ENCODE measurements at places on chromosomes 7 and 10.
A peak's percentile ranks its signal among the peaks of the same experiment; 100 is the strongest.

DNA sequence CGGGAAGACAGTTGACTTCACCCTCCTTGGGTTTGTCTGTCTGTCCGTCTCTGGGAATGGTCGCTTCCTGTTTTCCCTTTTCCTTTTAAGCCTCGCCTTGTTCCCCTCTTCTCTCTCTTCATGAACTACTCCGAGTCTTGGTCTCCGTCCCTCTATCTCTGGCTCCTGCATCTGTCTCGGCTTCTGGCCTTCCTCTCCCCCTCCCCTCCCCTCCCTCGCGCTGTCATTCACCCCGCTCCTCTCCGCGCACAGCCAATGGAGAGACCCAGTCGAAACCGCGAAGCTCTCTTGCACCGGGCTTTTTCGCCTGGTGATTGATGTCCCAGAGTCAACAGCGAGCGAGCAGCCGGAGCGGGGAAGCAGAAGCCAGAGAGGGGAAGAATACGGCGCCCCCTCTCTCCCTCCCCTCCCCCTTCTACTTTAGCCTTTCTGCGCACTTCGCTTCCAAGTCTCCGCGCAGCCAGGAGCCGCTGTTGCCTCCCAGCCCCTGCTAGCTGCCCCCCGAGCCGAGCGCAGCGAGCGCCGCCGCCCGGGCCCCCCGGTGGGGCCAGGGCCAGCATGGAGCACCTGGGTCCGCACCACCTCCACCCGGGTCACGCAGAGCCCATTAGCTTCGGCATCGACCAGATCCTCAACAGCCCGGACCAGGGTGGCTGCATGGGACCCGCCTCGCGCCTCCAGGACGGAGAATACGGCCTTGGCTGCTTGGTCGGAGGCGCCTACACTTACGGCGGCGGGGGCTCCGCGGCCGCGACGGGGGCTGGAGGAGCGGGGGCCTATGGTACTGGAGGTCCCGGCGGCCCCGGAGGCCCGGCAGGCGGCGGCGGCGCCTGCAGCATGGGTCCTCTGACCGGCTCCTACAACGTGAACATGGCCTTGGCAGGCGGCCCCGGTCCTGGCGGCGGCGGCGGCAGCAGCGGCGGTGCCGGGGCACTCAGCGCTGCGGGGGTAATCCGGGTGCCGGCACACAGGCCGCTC is at the start of gene TLX1:
TSS of gene TLX1 (plus strand) at position 317 of the 978 bp plus-strand sequence. CDS start at position 559, 242 bp downstream.
- no peak for DNase-seq

DNA sequence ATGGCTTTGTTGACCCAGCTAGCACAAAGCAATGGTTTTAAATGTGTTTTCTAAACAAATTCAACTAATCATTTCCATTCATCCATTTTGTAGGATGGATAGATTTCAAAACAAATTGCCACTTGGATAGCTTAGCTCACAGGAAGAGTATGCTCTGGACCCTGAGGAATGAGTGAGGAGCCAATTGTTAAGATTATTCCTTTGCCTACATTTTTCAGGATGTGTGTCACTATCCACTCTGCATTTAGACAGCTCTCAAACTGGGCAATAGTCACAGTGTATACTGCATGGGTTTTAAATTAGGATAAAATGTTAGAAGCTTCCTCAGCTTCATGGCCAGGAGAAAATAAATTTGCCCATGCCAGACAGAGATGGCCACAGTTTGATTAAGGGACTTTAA is 605.6 kb upstream of the TEX47 start:
- DNase-seq = no peak

DNA sequence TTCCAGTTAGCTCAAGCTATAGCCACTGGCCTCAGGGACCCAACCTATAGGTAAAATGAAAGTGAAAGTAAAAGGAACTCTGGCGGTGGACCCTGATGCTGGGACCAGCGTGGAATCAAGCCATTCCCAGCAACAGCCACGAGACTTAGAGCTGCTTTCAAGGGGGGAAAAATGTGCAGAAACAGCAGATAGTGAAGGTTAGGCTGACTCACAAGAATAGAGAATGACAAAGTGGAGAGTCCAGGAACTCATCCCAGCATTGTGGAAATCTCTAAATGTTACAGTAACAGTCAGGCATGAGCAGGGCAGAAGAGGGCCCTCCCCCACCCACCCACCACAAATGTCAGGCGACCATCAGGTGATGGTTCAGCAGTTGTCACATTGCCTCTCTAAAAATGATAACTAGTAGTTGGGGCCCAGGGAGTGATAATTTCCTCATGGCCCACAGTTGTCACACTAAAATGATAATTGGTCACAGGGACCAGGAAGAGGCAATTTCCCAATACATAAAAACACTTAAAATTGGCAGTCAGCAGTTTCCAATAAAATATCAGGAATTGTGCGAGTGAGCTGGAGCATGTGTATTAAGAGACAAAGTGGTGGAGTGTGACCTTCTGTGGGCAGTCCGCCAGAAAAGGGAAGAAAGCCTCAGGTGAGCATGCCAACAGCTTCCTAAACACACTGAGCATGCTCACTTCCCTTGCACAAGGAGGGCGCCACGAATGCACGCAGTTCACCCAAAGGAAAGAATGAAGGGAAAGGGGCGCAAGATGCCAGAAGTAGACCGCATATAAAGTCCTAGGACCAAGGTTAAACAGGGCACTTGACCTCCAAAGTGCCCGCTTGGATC is 129.8 kb upstream of the PPP1R3A start:
- peak; percentile 44 for DNase-seq

DNA sequence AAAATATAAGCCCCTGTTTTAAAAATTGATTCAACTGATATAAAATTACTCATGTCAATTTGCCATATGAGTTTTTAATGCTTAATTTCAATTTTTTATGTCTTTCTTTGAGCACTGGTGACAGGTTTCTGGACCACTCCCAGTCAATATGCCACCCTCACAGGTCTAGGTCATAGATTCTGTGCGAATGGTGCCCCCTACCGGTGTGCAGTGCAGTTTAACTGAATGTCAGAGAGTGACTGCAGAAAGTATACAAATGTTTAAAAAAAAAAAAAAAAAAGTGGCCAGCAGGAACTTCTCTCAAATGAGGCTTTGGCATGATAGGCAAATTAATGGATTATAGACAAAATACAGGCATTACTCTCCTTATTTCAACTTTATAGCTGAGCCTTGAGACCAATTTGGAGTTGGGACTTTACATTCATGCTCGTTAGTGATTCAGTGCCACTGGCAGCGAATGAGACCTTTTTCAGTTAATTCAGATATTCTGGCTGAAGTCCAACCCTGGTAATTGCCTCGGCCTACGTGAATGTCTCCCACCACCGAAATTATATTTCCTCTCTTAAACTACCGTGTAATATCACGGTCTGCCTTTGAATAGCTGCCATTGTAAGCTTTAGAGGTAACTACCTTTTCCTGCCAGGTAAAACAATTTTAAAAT is 427.6 kb downstream of the PHTF2 start:
- DNase-seq = no peak

GRCh38 chr10:95389982-95390381 is 99.2 kb upstream of the PDLIM1 start:
- no peak for DNase-seq

GRCh38 chr7:43248961-43249822 is 136.7 kb downstream of the HECW1 start:
- DNase-seq = no peak

- no peak for DNase-seq
Measured at GRCh38 chr10:131749767-131750142, 151.1 kb upstream of the PPP2R2D start.

DNA sequence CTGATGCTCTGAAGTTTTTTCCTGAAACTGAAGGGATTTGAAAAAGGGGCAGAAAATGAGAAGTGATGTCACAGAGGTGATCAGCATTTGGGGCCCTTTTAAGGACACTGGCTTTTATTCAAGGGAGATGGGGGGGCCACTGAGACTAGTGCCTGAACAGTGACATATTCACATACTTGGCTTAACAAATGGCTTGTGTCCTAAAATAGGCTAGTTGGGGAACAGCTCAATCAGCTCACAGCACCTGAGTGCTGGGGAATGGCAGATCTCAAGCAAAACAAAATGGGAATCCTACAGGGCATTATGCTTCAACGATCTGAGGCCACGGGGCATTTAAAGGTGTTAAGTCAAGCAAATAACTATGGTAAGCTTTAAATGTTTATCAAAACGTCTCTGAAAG is 90.1 kb downstream of the UBE2H start:
- no peak for DNase-seq

GRCh38 chr7:17521437-17521836 is 223.0 kb downstream of the AHR start:
- no peak for DNase-seq

- DNase-seq = no peak
Measured at GRCh38 chr7:1737956-1738355, 67.9 kb downstream of the ELFN1 start.

GRCh38 chr7:2090526-2091520 is 141.9 kb downstream of the MAD1L1 start:
- no peak for DNase-seq

- DNase-seq = peak; percentile 58
Measured at GRCh38 chr10:113563306-113564088, 10.6 kb downstream of the HABP2 start.

DNA sequence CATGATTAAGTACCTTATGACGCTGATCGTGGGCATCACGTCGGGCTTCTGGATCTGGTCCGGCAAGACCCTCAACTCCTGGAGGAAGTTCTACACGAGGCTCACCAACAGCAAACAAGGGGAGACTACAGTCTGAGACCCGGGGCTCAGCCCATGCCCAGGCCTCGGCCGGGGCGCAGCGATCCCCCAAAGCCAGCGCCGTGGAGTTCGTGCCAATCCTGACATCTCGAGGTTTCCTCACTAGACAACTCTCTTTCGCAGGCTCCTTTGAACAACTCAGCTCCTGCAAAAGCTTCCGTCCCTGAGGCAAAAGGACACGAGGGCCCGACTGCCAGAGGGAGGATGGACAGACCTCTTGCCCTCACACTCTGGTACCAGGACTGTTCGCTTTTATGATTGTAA is 2.5 kb downstream of the FZD1 start:
- DNase-seq = no peak

- DNase-seq = peak; percentile 30
Measured at GRCh38 chr7:36037121-36037662, 115.9 kb upstream of the EEPD1 start.

- no peak for DNase-seq
Measured at GRCh38 chr10:4183761-4184261, 398.8 kb upstream of the KLF6 start.

DNA sequence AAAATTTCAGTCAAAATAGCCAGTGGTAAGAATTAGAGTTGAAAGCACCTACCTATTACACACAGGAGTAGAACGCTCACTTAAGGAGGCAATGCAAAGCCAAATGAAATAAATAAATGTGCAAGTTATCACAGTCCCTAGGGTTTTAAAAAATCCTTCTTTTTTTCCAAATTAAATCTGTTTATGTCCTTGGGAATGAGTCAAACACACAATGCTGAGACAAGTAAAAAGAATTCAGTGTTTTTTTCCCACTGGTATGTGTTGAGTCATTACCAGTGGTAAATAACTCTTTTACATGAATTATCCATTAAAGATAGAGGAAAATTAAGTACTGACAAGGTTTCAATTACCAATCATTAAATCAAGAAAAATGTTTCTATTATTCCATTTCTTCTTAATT is 438.6 kb downstream of the TNS3 start:
- DNase-seq = no peak

DNA sequence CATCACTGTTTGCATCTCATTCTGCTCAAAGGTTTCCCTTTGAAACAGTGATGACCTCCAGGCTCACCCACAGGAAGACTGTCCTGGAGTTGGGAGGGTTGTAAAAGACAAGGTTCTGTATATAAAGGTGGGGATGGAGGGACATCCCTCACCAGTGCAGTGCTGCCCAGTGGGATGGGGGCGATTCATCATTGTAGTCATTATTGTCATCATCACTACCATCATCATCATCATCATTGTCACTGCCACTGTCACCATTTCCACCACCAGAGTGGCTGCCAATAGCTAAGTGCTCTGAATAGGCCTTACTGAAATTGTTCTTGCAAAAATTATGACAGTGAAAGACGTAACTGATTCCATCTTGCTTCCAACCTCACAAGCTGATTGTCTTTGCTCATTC is 24.7 kb downstream of the MRPS24 start:
- no peak for DNase-seq

DNA sequence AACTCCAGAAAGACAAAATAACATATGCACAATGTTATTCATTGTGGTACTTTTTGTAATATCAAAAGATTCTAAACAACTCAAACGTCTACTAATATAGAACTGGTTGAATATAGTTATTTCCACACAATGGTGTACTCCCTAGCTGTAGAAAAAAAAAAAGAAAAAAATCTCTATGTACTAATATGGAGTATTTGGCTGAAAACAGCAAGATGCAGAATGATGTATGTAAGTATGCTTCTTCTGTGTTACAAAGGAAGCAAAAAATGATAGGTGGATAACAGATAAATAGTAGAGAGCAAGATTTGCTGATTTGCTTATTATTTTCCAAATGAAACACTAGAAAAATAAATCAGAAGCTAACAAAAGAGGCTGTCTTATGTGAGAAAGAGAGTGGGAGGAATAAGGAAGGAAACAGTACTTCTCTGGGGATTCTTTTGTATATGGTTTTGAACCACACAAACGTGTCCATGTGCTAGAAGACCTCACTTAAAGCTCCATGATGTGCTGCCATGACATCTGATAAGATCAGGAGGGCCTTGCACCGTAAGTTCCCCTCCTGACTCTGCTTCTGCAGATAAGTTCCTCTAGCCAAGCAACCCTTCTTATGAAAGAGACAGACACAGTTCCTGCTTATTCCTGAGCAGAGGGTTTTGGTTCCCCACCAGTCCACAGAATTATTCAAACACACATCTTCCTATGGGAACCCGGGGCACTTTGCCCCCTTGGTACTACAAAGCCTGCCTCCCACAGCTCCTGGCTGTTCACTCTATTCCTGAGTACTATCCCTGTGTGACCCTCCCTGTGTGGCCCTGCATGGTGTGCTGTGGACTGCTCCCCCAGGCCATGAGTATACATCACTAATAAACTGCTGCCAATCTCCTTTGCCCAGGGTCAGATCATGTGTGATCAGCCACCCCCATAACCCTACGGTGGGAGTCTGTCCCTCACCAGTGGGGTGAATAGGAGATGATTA is 159.1 kb downstream of the CCDC71L start:
- DNase-seq = no peak

GRCh38 chr7:23334482-23335056 is 35.4 kb downstream of the MALSU1 start:
- no peak for DNase-seq

- DNase-seq = peak; percentile 11
Measured at GRCh38 chr10:93039721-93040120, 20.9 kb upstream of the CYP26C1 start.

GRCh38 chr10:84783386-84783785 is 455.0 kb downstream of the CCSER2 start:
- DNase-seq = no peak
